ENCODE measurements at places on chromosomes 7 and 10. TPM values are rescaled to one million over a fixed set of nuclear protein-coding genes. Genes with fewer than 3 reads are reported as not detected.

DNA sequence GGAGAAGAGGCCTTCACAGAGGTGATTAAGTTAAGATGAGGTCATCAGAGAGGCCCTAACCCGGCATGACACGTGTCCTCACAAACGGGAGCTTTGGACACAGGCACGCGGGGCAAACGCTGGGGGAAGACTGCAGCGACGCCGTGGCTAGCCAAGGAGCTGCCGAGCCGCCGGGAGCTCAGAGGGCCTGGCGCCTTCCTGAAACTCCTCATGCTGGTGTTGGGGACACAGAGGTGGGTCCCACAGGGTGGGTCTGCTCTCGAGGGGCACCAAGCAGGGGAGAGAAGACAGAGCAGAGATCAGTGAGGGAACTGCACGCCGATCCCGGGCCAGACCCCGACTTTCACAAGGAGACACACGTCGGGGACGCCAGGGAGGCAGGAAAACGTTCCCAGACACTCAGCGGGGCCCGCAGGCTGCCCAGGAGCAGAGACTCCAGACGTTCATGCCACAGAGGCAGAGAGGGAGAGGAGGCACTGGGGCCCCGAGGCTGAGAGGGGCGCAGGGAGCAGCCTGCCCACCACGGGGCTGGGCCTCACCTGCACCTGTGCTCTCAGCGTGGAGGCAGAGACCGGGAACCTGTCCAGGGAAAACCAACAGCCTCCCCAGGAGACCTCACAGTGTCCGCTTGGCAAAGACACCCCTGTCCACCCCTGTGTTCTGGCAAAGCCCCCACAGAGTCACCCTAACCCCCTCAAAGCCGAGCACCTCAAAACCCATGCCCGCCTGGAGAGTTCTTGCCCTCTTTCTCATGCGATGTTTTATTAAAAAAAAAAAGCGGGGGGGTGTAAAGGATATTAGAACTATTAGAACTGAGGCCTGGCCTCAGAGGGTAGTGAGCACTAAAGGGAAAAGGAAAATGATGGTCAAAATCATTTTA, 103.8 kb downstream of the PDGFA start:
- no peak overlapping the region for H3K4me3 ChIP-seq
- H3K4me1 ChIP-seq: no peaks in the 10 kb centered on the region
- DNase-seq: peak; percentile 32
- H3K27ac ChIP-seq: no peak overlapping the region
- no peaks in the 10 kb centered on the region for H3K27me3 ChIP-seq

GRCh38 chr10:44973323-44974081, 5.1 kb downstream of the DEPP1 start:
- H3K4me3 ChIP-seq: no peak overlapping the region
- H3K4me1 ChIP-seq: peaks cover 46% of the 10 kb centered on the region
- no peak for DNase-seq

GRCh38 chr7:47297120-47297519, 284.8 kb downstream of the TNS3 start:
- peaks cover 71% of the 10 kb centered on the region for H3K36me3 ChIP-seq
- no peak for DNase-seq
- no peaks in the 10 kb centered on the region for H3K27me3 ChIP-seq
- no peak overlapping the region for H3K27ac ChIP-seq

GRCh38 chr10:60731134-60731885, 47.0 kb upstream of the CDK1 start:
- H3K27ac ChIP-seq: peak overlapping the region; percentile 92
- peak overlapping the region; percentile 92 for H3K4me3 ChIP-seq
- no peaks in the 10 kb centered on the region for H3K36me3 ChIP-seq
- DNase-seq: no peak
- H3K27me3 ChIP-seq: peaks cover 1% of the 10 kb centered on the region

DNA sequence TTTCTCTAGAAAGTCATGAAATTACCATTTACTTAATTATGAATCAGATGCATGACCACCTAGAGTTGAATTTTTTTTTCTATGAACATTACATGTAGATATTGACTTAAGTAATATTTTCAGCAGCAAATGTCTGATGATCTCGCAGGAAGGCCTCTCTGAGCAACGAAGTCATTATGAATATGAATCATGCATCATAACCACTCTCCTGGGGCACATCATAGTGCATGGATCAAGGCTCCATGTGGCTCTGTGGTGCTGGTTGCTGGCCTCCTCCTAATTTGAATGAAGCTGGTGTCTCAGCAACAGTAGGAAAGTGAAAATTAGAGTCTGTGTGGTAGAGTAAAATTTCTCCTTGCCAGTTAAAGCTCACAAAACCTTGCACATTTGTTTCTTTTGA, 121.4 kb upstream of the INHBA start:
- no peak overlapping the region for H3K27ac ChIP-seq
- H3K4me1 ChIP-seq: peaks cover 18% of the 10 kb centered on the region
- H3K4me3 ChIP-seq: no peak overlapping the region
- H3K36me3 ChIP-seq: peaks cover 7% of the 10 kb centered on the region
- DNase-seq: no peak

DNA sequence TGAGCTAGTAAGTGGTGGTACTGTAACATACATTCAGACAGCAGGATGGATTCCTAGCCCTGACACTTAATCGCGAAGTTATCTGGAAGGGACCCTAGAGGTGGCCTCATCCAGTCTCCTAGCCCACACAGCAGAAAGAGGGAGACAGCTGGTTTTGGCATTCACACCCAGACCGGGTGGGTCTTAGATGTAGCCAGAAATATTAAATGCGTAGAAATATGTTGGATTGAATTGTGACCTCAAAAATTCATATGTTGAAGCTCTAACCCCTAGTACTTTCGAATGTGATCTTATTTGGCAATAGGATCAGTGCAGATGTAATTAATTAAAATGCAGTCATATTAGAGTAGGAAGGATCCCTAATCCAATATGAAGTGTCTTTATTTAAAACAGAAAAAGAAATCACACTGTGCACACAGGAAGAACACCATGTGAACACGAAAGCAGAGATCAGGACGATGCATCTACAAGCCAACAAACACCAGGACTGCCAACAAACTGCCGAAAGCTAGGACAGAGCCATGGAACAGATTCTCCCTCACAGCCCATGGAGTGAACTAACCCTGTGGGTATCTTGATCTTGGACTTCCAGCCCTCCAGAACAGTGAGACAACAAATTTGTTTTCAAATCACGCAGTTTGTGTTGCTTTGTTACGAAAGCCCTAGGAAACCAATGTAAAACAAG, 2.9 kb upstream of the XPNPEP1 start:
- peaks cover 37% of the 10 kb centered on the region for H3K4me1 ChIP-seq
- H3K27me3 ChIP-seq: no peaks in the 10 kb centered on the region
- no peaks in the 10 kb centered on the region for H3K36me3 ChIP-seq
- no peak for DNase-seq

GRCh38 chr7:110675383-110676103, 415.4 kb upstream of the LRRN3 start:
- H3K4me3 ChIP-seq: no peak overlapping the region
- H3K27ac ChIP-seq: no peak overlapping the region
- DNase-seq: no peak
- peaks cover 14% of the 10 kb centered on the region for H3K4me1 ChIP-seq
- no peaks in the 10 kb centered on the region for H3K27me3 ChIP-seq

DNA sequence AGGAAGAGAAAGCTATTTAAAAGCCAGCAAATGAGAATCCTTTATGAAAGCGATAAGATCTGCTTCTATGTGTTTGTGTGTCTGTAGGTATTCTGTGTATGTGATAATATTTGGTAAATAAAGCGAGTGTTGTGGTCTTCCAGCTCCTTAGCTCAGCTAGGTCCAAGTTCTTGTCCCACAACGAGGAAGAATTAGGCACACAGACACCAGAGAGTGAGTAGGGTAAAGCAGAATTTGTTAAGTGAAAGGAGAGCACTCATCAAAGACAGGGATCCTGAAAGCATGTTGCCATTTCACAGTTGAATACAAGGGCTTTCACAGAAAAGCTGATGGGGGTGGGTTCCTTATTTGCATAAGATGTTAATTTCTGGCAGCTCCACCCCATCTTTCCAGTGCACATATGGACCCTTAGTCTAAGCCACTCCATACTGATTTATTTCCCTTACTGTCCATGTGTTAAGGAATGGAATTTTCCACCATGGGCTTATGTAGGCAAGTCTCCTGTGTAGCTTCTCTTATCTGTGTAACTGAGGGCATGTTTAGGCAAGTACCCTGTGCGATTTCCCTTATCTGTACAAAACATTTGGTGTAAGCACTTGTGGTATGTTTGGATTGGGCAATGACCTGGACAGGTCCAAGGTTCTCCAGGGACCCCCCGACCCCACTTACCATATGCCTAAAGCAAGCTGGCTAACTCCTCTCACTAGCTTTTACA, 165.9 kb upstream of the VIPR2 start:
- H3K4me1 ChIP-seq: no peaks in the 10 kb centered on the region
- H3K4me3 ChIP-seq: no peak overlapping the region
- H3K27me3 ChIP-seq: no peaks in the 10 kb centered on the region
- no peak for DNase-seq
- no peaks in the 10 kb centered on the region for H3K36me3 ChIP-seq

DNA sequence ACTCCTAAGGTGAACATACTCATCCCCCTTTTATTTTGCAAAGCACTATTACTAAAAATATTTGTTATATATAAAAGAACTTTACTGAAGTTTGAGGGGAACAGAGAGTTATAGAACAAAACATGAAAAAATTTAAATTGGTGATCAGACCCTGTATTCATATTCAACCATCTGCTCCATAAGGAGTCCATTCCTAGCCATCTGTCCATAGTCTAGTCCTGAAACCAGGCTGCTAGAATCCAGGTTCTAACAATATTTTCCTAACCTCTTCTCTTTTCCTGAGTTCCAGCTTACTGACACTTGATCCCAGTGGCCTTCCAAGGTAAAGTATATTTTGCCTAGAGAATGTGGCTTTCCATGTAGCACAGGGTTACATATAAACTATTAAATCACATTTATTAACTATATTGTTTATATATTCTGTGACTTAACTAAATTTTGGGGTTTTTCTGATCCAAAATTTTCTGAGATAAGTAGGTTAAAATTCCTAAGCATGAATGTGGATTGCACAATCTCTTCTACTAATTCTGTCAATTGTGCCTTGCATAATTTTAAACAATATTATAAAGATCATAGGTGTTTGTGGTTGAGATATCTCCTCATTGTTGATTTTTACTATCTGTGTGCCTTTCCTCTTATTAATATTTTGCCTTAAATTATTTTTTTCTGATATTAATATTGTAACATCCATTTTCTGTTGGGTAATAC, 137.6 kb upstream of the MAGI2 start:
- H3K4me3 ChIP-seq: no peak overlapping the region
- H3K36me3 ChIP-seq: no peaks in the 10 kb centered on the region
- H3K27me3 ChIP-seq: no peaks in the 10 kb centered on the region
- H3K27ac ChIP-seq: peak overlapping the region; percentile 69

GRCh38 chr7:55240418-55241142, 124.6 kb upstream of the LANCL2 start:
- H3K27me3 ChIP-seq: peaks cover 17% of the 10 kb centered on the region
- no peaks in the 10 kb centered on the region for H3K36me3 ChIP-seq
- DNase-seq: no peak
- H3K4me3 ChIP-seq: no peak overlapping the region
- H3K27ac ChIP-seq: no peak overlapping the region

DNA sequence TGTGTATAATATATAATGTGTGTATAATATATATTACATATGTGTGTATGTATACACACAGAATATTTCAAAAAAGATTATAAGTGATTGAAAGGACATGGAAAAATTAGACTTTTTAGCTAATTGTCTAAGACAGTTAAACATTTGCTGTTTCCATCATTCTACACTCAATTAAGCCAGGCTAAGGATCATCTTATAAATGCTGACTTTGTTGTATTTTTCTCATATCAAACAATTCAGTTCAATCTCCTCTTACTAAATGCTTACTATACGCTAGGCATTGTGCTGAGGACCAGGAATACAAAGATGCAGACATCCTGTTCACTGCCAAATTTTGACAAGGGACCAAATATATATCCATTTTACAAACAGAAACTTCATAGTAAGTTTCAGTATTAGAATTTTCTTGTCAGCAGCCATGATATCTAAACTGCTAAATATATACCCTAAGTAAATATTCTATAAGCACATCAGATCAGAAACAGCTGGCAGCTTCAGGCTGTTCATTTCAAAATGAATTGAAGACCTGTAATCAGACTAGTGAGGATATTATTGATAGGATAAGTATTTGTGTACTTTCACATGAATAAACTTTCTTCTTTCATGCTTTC, 10.3 kb upstream of the LRRN3 start:
- H3K27ac ChIP-seq: no peak overlapping the region
- no peak for DNase-seq
- peaks cover 15% of the 10 kb centered on the region for H3K4me1 ChIP-seq
- no peak overlapping the region for H3K4me3 ChIP-seq
- H3K36me3 ChIP-seq: no peaks in the 10 kb centered on the region
- H3K27me3 ChIP-seq: no peaks in the 10 kb centered on the region

DNA sequence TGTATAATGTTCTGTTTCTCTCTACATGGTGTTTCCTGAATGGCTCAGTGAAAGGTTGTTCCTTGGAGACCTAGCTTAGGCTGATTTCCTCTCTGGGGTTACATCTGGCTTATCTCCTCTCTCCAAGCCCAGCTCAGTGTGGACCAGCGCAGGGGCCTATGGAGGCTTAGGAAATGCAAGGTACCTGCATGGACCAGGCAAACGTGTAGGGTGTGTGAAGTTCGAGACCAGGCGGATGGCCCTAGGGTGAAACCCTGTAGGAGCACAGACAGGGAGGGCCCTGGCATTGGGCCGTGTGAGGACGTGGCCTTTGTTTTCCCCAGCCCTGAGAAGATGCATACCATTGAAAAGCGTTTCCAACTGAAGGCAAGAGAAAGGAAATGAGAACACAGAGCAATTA, 59.0 kb downstream of the DOCK1 start:
- no peak overlapping the region for H3K27ac ChIP-seq
- no peaks in the 10 kb centered on the region for H3K4me1 ChIP-seq
- H3K36me3 ChIP-seq: no peaks in the 10 kb centered on the region
- H3K27me3 ChIP-seq: no peaks in the 10 kb centered on the region
- DNase-seq: no peak

GRCh38 chr7:118352867-118353453, 128.5 kb downstream of the ANKRD7 start:
- H3K27ac ChIP-seq: no peak overlapping the region
- H3K36me3 ChIP-seq: peaks cover 6% of the 10 kb centered on the region
- H3K4me1 ChIP-seq: no peaks in the 10 kb centered on the region

- DNase-seq: no peak
- no peak overlapping the region for H3K4me3 ChIP-seq
- H3K36me3 ChIP-seq: peaks cover 6% of the 10 kb centered on the region
Observed at GRCh38 chr10:74683067-74683466, 143.3 kb upstream of the KAT6B start.

- no peaks in the 10 kb centered on the region for H3K36me3 ChIP-seq
- DNase-seq: no peak
- H3K4me3 ChIP-seq: no peak overlapping the region
- no peaks in the 10 kb centered on the region for H3K4me1 ChIP-seq
- no peak overlapping the region for H3K27ac ChIP-seq
Observed at GRCh38 chr7:135239263-135239662, 5.6 kb downstream of the STRA8 start.

GRCh38 chr10:124086787-124087671, 6.4 kb downstream of the CHST15 start:
- no peak for DNase-seq
- peaks cover 26% of the 10 kb centered on the region for H3K4me1 ChIP-seq
- peaks cover 8% of the 10 kb centered on the region for H3K36me3 ChIP-seq
- peaks cover 16% of the 10 kb centered on the region for H3K27me3 ChIP-seq
- H3K4me3 ChIP-seq: no peak overlapping the region
- H3K27ac ChIP-seq: no peak overlapping the region

SCART1 gene
- 4.7 TPM for total RNA-seq

KLF6 gene
- total RNA-seq: 99.1 TPM

CFAP58 gene
- 1.1 TPM for total RNA-seq

SFRP4 gene
- total RNA-seq: 6.4 TPM

C10orf67 gene
- total RNA-seq: 0.11 TPM

CYP26C1 gene
- total RNA-seq: 0.44 TPM

PHYHIPL gene
- 0.24 TPM for total RNA-seq

TET1 gene
- 35.7 TPM for total RNA-seq

GPR15LG gene
- total RNA-seq: not detected

TUBAL3 gene
- 0.22 TPM for total RNA-seq

CC2D2B gene
- 0.78 TPM for total RNA-seq

PPIA gene
- total RNA-seq: 935 TPM

PLPP4 gene
- total RNA-seq: 8.8 TPM

TYW1B gene
- total RNA-seq: 5.3 TPM
